Activated CD4-positive, alpha-beta T cell treated with anti-CD3 and anti-CD28 coated beads, Interleukin-2, amount 50 U/mL, for 4 hours (primary cell): ENCODE measurements at places on chromosomes 5 and 9.

- DNase-seq = no peak
These were observed 7.3 kb downstream of the UBTD2 start for GRCh38 chr5:172276214-172276613.

- no peak for DNase-seq
These were observed 51.7 kb downstream of the GPBP1 start for GRCh38 chr5:57225553-57225952.

- no peak for DNase-seq
These were observed 8.8 kb upstream of the FCN2 start for GRCh38 chr9:134871697-134872340.

GRCh38 chr5:665956-666711 lies 27.0 kb downstream of the TPPP start:
- DNase-seq = no peak

DNA sequence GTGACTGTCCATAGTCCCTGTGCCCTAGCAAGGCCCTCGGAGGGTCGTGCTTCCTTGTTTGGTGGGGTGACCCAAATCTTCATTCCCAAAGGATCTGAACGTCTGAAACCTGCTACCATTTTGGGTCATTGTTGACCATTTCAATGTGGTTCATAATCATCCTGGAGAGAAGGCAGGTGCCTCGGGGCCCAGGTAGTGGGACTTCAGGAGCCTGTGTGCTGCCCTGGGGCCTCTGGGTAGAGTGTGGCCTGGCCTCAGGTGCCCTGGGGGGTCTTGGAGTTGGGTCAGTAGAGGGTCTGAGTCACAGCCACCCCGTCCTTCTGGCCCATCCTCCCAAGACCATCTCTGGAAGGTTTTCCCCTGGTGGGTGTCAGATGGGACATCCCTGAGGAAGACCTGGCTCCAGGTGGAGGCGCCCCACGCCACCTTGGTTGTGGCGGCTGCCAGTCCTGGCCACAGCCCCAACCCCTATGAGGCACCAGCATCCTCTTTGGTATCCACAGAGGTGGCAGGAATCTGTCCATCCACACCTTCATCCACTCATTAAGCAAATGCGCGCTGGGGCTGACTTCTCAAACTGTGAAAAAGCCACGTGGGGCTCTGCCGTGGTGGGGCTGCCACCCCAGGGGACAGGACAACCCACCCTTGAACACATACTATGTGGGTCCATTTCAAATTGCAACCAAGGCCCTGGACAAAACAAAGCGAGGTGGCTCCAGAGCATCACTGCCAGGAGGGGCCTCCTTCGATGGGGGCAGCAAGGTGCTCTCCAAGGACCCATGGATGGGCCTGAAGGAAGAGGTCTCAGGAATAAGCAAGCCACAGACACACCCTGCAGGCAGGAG lies 41.6 kb upstream of the FCN1 start:
- DNase-seq = no peak

GRCh38 chr9:92734931-92735635 lies 29.6 kb downstream of the BICD2 start:
- no peak for DNase-seq

DNA sequence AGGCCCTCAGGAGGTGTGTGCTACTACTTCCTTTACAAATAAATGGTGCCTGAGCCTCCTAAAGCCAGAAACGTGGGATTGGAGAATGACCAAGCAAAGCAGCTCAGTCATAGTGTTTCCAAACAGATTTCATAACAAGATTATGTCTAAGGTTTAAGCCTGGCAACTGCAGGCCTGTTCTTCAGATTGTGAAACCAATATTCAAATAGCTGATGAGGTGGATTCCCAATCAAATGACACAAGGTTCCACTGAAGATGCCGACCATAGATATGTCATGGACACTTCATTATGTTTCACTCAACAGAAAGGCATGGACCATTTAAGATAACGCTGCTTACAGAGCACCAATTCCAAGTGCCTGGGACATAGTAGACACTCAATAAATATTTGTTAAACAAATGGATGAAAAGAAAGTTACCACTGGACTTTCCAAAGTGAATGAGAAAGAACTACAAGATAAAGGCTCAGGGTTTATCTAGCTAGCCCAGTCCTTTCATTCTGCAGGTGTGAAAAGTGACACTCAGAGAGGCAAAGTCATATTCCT lies 189.5 kb downstream of the ACTL7B start:
- DNase-seq = no peak

DNA sequence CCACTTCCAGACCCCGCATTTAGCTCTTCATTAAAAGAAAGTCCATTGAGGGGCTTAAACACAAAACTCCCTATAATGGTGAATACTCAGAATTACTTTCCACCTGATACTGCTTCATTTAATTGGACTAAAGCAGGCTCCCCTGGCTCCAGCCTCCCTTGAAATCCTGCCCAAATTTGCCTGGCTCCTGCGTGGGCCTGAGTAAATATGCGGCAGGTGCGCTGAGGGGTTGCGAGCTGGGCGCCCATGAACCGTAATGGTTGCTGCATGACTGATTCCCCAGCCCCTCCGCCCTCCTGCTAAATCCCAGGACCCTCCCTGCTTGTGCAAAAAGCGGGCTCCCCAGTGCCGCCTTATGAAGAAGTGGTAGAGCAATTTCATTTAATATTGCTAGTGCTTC lies 639.7 kb downstream of the BNC2 start:
- DNase-seq = no peak

GRCh38 chr5:154302161-154302560 lies 111.6 kb downstream of the GALNT10 start:
- no peak for DNase-seq

GRCh38 chr9:127136081-127136879 lies 13.8 kb upstream of the ANGPTL2 start:
- no peak for DNase-seq

- DNase-seq = no peak
These were observed 1.6 kb downstream of the IFNA2 start for GRCh38 chr9:21383627-21384026.

DNA sequence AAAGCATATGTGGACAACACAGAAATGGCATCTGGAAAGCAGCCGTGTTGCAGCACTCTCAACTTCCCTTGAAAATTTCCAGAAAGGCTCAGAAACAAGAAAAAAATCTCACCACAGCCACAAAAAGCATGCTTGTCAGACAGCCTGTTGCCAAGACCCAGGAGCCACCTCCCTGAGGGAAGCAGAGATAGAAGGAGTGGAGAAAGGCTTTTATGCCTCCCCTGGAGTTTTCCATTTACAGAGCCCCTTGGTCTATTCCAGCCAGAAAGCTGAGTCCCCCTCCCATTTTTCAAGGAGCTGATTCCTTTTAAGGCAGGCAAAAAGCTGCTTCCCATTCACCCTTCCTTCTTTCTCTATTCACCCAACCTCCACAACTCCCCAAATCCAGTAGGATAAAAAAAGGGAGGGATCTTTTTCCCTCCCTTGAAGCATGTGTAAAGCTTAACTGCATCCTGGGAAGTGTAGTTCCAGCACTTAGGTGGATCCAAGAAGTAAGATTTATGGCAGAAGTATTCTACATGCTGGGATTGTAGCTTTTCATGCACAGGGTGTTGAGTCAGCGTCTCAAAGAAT lies 37.1 kb upstream of the PALM2AKAP2 start:
- DNase-seq = no peak

- no peak for DNase-seq
These were observed 89.6 kb upstream of the BASP1 start for GRCh38 chr5:17127743-17128231.

DNA sequence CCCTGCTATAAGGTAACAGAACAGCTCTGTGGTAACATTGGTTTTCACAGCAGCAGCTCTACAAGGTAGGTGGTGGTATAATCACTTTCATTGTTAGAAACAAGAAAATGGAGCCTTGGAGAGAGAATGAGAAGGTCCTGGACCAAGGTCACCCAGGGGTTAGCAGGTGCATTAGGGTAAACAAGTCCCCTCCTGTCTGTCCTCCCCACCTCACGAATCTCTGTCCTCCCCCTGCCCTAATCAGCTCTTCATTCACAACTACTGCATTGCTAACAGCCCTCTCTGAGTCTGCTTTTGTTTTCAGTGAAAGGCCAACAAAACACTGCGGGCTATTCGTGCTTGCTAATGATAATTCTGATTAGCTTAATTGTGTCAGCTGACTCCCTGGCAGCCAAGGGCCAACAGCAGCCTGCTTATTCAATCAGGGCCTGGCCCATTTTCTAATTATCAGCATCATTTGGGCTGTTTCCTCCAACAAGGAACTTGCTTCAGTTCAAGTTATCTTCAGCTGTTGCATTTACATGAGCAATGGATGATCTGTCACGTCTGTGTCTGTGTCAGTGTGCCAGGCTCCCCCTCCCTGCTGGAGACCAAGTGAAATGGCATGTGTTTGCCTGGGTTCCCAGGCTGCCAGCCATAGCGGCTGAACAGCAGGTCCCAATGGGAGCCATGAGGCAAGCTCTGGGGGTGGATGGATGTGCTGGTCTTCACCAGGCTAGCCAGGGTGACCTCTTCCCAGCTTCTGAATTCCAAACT lies 56.7 kb upstream of the EQTN start:
- no peak for DNase-seq

- DNase-seq = no peak
These were observed 19.0 kb upstream of the WHRN start for GRCh38 chr9:114524247-114524681.

- DNase-seq = no peak
These were observed 2.8 kb downstream of the RXRA start for GRCh38 chr9:134328841-134329575.

- no peak for DNase-seq
These were observed 89.7 kb upstream of the SLC44A1 start for GRCh38 chr9:105154723-105155191.

DNA sequence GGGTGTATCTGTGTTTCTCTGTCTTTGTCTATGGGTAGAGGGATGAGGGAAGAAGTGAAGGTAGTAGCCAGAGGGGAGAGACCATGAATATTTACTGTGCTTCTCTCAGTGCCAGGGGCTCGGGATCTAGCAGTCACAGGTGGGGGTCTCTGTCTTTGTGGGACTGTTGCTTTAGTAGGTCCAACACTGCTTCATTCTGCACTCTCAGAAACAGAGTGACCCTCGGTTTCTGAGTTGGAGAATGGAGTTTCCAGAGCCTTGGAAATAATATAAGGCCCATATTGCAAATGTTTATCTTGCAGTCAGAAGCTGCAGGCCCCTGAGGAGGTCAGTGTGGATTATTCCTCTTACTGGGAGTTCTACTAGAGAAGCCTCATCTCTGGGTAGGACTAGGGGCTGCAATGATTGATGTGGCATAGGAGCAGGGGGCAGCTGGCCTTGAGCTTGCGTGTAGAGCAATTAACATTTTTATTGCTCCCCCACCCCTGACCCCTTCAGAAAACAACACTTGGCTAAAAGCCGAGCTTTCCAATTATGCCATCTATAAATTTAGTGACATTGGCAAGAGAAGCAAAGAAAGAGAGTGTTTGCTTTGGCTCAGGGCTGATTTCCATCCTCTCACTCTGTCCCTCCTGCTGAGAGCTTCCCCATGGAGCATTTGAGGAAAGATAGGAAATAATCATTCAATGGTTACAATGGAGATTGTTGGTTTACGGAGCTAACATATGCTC lies 55.0 kb upstream of the TRPC7 start:
- no peak for DNase-seq

GRCh38 chr5:132962429-132963021 lies 909 bp downstream of the AFF4 start:
- no peak for DNase-seq

GRCh38 chr5:86795659-86796058 lies 177.9 kb downstream of the COX7C start:
- DNase-seq = no peak

- DNase-seq = peak; percentile 22
These were observed 91.7 kb upstream of the SHB start for GRCh38 chr9:38160613-38161215.

DNA sequence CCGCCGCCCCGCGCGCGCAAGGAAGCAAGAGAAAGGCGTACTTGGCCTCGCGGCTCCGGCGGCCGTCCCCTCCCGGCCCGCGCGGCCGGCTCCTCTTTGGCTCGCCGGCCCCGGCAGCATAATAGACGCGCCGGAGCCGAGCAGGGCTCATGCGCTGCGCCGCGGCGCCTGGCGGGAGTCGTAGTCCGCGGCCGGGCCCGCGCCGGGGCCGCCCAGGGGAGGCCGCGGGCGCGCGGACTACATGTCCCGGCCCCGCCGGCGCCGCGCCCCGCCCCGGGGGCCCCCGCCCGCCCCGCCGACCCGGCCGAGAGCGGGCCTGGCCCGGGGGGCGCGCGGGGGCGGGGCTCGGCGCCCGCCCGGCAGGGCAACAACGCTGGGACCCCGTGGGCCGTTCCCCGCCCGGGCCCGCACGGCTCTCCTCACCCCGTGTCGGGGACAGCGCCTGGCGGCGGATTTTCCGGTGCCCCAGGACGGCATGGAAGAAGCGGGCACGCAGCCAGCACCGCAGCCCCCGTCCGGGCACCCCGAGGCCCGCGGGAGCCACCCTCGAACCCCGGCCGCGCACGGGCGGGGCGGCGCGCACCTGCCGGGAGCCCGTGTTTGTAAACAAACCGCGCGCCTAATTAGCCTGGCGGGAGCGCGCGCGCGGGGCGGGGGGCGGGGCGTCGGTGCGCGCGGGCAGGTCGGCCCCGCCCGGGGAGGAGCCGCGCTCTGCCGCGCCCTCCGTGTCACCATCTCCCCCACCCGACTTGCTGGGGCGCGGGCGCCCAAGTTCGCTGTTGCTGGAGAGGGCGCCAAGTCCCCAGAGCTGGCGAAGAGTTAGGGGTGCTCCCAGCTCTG lies at the start of gene BRD3:
Gene BRD3, minus strand, starts transcription at position 123 of the 840 bp plus-strand sequence. CDS start 14,549 bp downstream, outside the sequence.
- peak; percentile 73 for DNase-seq

- DNase-seq = no peak
These were observed 12.1 kb upstream of the TLE4 start for GRCh38 chr9:79559495-79560181.

DNA sequence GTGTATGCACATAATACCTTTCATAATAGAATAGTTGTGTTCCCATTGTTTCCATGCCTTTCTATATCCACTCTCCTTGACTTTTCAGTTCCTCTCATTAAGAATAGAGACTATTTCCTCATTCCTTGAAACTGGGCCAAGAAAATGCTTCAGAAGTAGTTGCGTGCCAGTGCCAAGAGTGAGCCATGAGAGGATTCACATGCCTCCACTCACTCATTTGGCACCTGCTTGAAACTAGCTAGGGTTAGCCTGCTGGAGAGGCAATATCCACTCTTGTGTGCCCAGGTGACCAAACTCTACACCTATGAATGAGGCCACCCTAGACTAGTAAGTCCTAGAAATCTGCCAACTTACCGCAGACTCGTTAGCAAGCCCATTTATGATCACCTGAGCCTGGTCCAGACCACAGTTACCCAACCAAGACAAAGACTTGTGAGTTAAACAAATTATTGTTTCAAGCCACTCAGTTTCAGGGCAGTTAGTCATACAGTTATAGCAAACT lies 276.3 kb downstream of the EPB41L4A start:
- no peak for DNase-seq

DNA sequence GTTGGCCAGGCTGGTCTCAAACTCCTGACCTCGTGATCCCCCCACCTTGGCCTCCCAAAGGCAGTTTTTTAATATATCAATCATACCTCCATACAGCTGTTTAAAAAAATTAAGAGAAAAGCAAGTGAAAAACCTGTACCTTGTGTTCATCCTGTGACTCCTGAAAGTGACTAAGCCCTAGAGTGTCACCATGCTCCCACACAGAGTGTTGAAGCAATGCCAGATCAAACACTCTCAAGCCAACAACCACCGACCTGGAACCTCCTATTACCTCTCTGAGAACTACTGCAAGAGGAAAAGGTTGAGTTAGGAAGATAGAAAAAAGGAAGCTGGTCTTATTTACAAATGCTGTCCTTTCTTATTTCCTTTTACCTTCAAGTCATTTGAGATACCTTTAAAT lies 123.5 kb downstream of the RASEF start:
- no peak for DNase-seq
